ENCODE measurements at places on chromosomes 3 and 15. TPM values are rescaled to one million over a fixed set of nuclear protein-coding genes. Genes with fewer than 3 reads are reported as not detected.

DNA sequence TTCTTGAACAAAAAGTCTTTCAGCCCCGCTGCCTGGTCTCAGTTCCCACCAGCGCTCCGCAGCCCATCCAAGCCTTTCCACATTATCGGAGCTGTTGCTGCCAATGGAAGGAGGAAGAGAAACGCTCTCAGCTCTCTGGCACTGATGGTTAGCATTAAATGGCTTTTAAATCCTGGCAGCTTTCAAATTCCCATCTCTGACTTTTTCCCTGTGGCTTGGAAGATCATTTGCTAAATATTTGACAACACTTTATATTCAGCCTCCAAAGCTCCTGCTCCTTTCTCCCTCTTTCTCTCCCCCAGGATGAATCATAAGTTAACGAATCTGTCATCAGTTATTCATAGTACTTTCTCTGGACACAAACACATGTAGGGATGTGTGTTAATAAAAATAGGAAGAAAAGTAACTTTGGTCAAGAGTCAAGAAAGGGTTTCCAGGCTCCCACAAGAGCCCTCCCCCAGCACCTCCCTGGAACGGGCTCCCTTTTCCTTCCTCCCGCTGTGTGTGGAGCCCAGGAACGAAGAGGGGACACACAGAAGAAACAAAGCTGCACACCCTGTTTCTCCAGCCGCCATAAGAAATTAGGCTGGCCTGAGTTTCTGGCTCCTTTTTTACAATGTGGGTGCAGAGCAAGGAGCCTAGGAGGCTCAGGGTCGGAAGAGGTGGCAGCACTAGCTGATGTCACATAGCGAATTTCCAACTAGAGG lies 47.6 kb upstream of the TSEN2 start:
- no peaks in the 10 kb centered on the region for H3K36me3 ChIP-seq
- no peaks in the 10 kb centered on the region for H3K4me1 ChIP-seq
- peaks cover 6% of the 10 kb centered on the region for H3K27me3 ChIP-seq
- no peak for DNase-seq
- no peak overlapping the region for H3K27ac ChIP-seq

DNA sequence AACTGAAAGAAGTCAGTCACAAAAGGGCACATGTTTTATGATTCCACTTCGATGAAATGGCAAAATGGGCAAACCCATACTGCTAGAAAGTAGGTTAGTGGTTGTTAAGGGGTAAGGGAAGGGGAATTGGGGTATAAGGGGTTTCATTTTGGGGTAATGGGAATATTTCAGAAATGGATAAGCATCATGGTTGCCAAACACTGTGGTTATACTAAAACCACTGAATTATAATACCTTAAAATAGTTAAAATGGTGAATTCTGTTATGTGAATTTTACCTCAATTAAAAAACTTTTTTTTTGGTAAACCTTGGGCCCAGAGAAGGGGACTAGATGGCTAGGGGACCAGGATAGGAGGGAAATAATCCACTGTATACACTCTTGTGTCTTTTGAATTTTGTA lies 52.3 kb upstream of the BHLHE40 start:
- no peaks in the 10 kb centered on the region for H3K4me1 ChIP-seq
- DNase-seq, result no peak
- no peak overlapping the region for H3K27ac ChIP-seq

DNA sequence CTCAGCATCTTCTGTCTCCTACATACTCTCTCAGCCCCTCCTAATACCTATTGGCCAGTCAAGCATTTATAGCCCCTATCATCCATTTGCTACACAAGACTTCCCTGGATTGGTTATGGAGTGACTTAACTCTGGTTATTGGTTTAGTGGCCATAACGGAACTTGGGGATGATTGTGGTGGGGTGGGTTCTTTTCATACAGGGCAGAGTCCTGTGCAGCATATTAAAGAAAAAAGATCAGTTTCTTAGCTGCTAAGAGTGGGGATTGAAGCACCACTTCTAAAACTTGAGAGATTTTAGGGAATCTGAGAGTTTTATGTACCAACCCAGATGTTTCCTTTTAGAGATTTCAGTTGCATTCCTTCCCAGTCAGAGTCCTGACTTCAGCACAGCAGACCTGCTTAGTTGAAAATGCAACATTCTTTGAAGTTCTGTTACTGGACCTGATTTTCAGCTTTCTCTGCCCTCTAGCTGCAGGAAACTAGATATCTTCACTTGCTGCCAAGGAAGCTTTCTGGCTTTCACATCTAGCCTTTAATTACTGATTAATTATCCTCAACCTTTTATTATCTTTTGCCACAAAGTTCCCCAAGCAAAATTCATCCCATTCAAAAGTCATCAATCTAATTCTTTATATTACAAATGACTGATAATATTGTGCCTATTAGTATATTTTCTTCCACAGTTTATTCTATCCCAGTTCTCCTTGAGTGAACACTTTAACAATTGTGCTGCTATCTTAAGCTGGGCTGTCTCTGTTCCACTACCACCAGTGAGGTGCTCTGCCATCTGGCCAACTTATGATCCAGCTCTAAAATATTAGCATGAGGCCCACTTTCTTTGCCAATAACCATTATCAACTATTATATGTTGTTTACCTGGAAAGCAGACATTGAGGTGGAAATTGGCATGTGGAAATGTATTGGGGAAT lies 906.0 kb upstream of the ALCAM start:
- no peaks in the 10 kb centered on the region for H3K27me3 ChIP-seq
- no peak overlapping the region for H3K4me3 ChIP-seq
- no peaks in the 10 kb centered on the region for H3K36me3 ChIP-seq
- H3K4me1 ChIP-seq, result no peaks in the 10 kb centered on the region
- no peak overlapping the region for H3K27ac ChIP-seq

The CASR gene
- not detected for total RNA-seq

- no peaks in the 10 kb centered on the region for H3K36me3 ChIP-seq
- no peaks in the 10 kb centered on the region for H3K27me3 ChIP-seq
- no peak for DNase-seq
- H3K27ac ChIP-seq, result no peak overlapping the region
Observed at GRCh38 chr3:112745567-112746248, 101.0 kb downstream of the CD200R1L start.

GRCh38 chr15:59814409-59814808 lies 125.3 kb upstream of the BNIP2 start:
- H3K4me1 ChIP-seq, result no peaks in the 10 kb centered on the region
- peaks cover 12% of the 10 kb centered on the region for H3K27me3 ChIP-seq
- no peaks in the 10 kb centered on the region for H3K36me3 ChIP-seq
- H3K4me3 ChIP-seq, result no peak overlapping the region
- no peak overlapping the region for H3K27ac ChIP-seq

GRCh38 chr3:9916734-9917680 lies at the start of gene IL17RC:
Gene IL17RC, plus strand, starts transcription at chr3:9917098. Its CDS starts 218 bp downstream, at chr3:9917316.
- H3K27me3 ChIP-seq, result no peaks in the 10 kb centered on the region
- H3K4me3 ChIP-seq, result no peak within 1 kb of the TSS
- peak within 1 kb of the TSS; percentile 16 for H3K27ac ChIP-seq
- H3K36me3 ChIP-seq, result no peaks in the 10 kb centered on the region
- peaks cover 13% of the 10 kb centered on the region for H3K4me1 ChIP-seq
- DNase-seq, result peak; percentile 77

- no peak overlapping the region for H3K4me3 ChIP-seq
- peaks cover 6% of the 10 kb centered on the region for H3K4me1 ChIP-seq
- H3K27me3 ChIP-seq, result no peaks in the 10 kb centered on the region
- DNase-seq, result no peak
Observed at GRCh38 chr3:31571325-31571724, 38.6 kb downstream of the STT3B start.

DNA sequence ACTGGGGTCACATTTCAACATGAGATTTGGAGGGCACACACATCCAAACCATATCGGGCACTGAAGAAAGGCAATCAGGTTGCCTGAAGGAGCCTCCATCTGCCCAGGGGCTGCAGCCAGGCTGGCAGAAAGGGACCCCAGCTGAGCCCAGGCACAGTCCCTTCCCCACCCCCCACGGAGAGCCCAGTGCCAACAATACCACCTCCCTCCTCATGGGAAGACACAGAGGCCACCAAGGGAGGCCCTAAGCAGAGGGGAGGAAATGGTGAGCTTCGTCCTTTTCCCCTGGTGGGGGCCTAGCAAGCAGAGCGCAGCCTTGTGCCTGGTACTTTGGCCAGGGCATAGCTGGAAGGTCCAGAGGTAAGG lies 3.0 kb upstream of the STRA6 start:
- H3K4me3 ChIP-seq, result no peak overlapping the region
- H3K4me1 ChIP-seq, result no peaks in the 10 kb centered on the region
- H3K27ac ChIP-seq, result no peak overlapping the region
- peaks cover 5% of the 10 kb centered on the region for H3K27me3 ChIP-seq

The BFSP2 gene
- not detected for total RNA-seq

The AADACL2 gene
- not detected for total RNA-seq

DNA sequence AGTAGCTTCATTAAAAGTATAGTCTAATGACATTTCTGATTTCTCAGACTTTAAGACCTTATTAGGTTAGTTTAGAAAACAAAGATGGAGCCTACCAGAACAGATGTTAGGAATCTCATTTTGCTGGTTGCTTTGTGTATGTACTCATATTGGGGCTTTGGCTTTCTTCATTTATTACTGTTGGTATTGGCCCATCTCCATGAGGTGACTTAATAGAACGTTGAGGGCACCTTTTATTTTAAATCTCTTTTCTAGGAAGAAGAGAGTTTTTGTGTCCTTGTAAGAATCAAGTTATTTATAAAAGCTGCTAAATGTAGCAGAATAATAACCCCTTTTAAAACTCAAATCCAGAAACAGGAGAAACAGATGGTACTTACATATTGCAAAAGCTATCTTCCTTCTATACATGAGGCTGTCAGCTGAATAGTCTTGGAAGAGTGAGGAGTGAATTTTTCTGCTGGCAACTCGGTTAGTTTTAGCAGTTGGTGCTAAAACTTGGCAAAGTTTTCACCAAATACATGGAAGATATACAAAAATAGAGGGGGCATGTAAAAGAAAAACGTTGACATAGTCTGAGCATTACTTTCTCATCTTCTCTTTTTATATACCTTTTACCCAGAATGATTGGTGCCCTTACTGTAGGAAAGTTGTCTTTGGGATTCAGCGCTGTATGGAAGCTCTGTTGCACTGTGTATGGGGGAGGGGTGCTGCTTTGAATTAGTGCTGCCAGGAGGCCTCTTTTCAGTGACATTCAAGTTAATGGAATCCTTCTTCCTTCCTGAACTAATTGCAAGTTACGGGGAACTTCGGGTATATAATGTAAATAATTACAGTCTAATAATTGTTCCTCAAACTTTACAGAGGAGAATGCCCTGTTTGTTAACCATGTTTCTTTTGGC lies 35.8 kb downstream of the CTNNB1 start:
- H3K27me3 ChIP-seq, result no peaks in the 10 kb centered on the region
- H3K4me3 ChIP-seq, result no peak overlapping the region
- peaks cover 43% of the 10 kb centered on the region for H3K36me3 ChIP-seq
- no peak for DNase-seq

- no peak overlapping the region for H3K4me3 ChIP-seq
- H3K27ac ChIP-seq, result no peak overlapping the region
- no peak for DNase-seq
- no peaks in the 10 kb centered on the region for H3K4me1 ChIP-seq
Observed at GRCh38 chr15:29430831-29431230, 161.2 kb upstream of the NSMCE3 start.

DNA sequence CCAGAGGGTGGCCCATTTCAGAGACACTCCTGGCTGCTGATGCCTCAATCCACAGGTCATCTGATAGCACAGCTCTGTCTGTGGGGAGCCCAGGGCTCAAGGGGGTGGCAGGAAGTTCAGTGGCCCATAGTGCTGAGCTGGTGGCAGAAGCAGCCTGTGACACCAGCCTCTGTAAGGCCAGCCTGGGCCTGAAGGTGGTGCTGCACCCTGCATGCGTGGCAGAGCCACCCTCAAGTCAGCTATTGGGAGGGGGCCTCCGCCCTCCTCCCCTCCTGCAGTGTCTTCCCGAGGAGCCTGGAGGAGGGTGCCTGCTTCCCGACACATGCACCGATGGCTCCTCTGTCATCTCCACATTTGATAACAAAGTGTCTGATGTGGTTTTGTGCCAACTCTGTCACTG lies 3.0 kb downstream of the PLA1A start:
- H3K4me3 ChIP-seq, result no peak overlapping the region
- no peak overlapping the region for H3K27ac ChIP-seq
- no peak for DNase-seq
- H3K36me3 ChIP-seq, result no peaks in the 10 kb centered on the region
- no peaks in the 10 kb centered on the region for H3K27me3 ChIP-seq

The KLF13 gene
- total RNA-seq, result 31.9 TPM

GRCh38 chr3:194685718-194686413 lies at the start of gene FAM43A:
Gene FAM43A, plus strand, starts transcription at chr3:194685883. Its CDS starts 944 bp downstream, at chr3:194686827.
- H3K4me1 ChIP-seq, result peaks cover 33% of the 10 kb centered on the region
- DNase-seq, result peak; percentile 96

DNA sequence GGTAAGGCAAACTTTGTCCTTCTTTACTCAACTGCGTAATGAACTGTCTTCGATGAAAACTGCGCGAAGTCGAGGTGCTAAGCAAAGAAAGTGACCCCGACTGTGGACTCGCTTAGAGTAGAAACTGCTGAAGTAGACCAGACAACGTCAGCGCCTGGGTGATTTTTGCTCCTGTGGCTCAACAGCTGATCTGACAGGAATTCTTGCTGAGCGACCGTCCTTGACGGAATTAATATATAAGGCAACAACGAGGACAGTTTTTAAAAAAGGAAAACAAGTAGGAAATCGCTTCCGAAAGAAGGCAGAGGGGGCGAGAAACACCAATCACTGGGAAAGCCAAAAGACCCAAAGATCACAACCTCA lies 541 bp downstream of the RPS27L start:
- peak overlapping the region; percentile 98 for H3K4me3 ChIP-seq
- DNase-seq, result peak; percentile 56
- H3K27ac ChIP-seq, result peak overlapping the region; percentile 71
- H3K27me3 ChIP-seq, result no peaks in the 10 kb centered on the region
- H3K4me1 ChIP-seq, result peaks cover 11% of the 10 kb centered on the region

DNA sequence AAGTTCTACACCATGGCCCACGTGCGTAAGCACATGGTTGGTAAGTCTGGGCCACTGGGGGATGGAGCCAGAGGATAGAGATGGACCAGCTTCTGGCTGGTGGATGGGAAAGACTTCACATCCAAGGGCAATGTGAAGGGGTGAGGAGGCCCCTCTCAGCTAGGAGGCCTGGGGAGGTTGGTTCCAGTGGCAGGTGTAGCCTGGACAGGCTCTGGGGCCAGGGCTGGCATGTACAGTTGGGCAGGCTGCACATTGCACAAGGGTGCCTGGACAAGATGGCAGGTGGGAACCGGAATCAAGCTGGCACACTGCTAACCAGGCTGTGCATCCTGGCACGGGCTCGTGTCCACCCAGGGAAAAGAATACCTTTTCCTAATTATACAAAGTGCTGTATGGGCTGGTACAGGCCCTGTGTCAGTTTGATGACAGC lies 8.1 kb downstream of the ZBTB47 start:
- no peak overlapping the region for H3K27ac ChIP-seq
- no peaks in the 10 kb centered on the region for H3K27me3 ChIP-seq
- no peak overlapping the region for H3K4me3 ChIP-seq
- peaks cover 10% of the 10 kb centered on the region for H3K36me3 ChIP-seq
- DNase-seq, result no peak
- no peaks in the 10 kb centered on the region for H3K4me1 ChIP-seq

DNA sequence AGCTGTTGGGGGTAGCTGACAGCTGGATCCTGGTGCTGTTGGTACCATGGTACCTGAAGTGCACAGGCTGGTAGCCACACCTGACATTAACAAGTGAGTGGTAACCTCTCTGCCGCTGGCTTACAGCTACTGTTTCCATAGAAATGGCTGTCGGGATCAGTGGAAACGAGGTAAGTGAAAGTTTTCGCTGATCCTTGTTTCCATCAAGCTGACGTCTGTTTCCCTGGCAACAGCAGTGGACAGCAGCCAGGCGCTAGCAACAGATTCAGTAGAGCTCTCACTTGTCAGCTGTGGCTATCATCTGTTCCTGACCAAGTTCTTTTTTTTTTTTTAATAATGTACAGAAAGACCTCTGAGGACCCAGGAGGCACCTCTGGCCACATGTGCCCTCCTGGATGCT lies 166.2 kb downstream of the CHDH start:
- H3K4me3 ChIP-seq, result no peak overlapping the region
- peaks cover 2% of the 10 kb centered on the region for H3K27me3 ChIP-seq
- H3K36me3 ChIP-seq, result no peaks in the 10 kb centered on the region

Data from endothelial cell of umbilical vein (primary cell).